ENCODE measurements at places on chromosomes 16 and 17. TPM values are rescaled to one million over a fixed set of nuclear protein-coding genes. Genes with fewer than 3 reads are reported as not detected.
A peak's percentile ranks its signal among the peaks of the same experiment; 100 is the strongest.

PGAP6 gene
- total RNA-seq, result 86.3 TPM

ATP2A3 gene
- 1.5 TPM for total RNA-seq

COL1A1 gene
- total RNA-seq, result 18,656 TPM

GSG1L gene
- total RNA-seq, result not detected

CPNE7 gene
- 7.5 TPM for total RNA-seq

TBC1D3H gene
- not detected for total RNA-seq

RNF222 gene
- not detected for total RNA-seq

AURKB gene
- 3.7 TPM for total RNA-seq

NACA2 gene
- total RNA-seq, result not detected

KRTAP2-3 gene
- 3.8 TPM for total RNA-seq

KCNJ12 gene
- 1.2 TPM for total RNA-seq

HEATR9 gene
- total RNA-seq, result not detected

MRM3 gene
- total RNA-seq, result 8.3 TPM

CCL8 gene
- not detected for total RNA-seq

KLHL10 gene
- total RNA-seq, result not detected

DNA sequence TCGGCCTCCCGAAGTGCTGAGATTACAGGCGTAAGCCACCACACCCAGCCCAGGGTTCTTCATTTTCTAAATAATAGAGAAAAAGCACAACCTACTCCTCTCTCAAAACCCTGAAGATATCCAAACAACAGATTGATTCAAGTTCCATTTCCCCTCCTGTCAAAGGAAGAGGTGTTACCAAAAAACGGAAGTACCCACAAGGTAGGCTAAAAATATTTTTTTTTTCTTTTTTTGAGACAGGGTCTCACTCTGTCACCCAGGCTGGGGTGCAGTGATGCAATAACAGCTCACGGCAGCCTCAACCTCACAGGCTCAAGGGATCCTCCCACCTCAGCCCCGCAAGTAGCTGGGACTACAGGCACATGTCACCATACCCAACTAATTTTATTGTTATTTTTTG, 18.9 kb downstream of the UTP6 start:
- H3K4me1 ChIP-seq, result peaks cover 15% of the 10 kb centered on the region
- peaks cover 55% of the 10 kb centered on the region for H3K36me3 ChIP-seq
- no peak for DNase-seq
- H3K27ac ChIP-seq, result no peak overlapping the region
- H3K27me3 ChIP-seq, result no peaks in the 10 kb centered on the region

DNA sequence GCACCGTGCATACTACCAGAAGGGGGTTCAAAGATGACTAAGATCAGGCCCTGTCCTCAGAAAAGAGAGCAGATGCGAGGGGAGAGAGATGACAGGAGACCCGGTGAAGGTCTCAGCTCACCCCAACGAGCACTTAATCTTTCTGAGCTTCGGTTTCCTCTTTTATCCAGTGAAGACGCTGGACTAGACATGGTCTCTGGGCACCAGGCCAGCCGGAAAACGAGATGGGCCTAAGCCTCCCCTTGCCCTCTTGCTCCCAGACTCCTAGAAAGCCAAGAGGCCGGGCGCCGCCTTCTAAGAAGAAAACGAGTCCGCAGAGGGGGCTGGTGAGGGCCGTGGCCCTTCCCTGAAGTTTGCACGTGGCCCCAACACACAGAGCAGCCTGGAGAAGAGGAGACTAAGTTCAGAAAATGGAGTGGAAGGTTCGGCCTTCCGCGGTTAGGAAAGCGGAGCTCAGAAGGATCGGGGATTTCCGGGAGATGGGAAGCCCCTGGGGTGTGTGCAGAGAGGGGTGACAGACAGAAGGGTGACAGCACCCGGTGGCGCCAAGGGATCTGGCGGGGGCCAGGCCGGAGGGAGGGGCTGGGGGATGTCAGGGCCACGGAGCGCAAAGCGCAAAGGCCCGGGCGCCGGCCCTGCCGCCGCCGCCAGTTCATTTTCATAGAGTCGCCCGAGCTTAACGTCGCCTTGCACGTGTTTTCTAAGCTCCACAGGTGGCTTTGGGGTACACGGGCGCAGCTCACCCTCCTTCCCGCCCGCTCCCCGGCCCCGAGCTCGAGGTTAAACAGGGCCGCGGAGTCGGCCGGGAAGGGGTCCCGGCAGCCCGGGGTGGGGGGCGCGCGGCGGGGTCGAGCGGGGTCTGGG, 42.1 kb upstream of the BHLHA9 start:
- H3K36me3 ChIP-seq, result no peaks in the 10 kb centered on the region
- H3K27me3 ChIP-seq, result peaks cover 45% of the 10 kb centered on the region
- no peak overlapping the region for H3K27ac ChIP-seq
- no peak overlapping the region for H3K4me3 ChIP-seq
- no peak for DNase-seq

- DNase-seq, result no peak
- peaks cover 11% of the 10 kb centered on the region for H3K4me1 ChIP-seq
- no peak overlapping the region for H3K4me3 ChIP-seq
- no peaks in the 10 kb centered on the region for H3K27me3 ChIP-seq
- H3K27ac ChIP-seq, result no peak overlapping the region
Observed at GRCh38 chr17:45332505-45332904, 15.7 kb upstream of the MAP3K14 start.

DNA sequence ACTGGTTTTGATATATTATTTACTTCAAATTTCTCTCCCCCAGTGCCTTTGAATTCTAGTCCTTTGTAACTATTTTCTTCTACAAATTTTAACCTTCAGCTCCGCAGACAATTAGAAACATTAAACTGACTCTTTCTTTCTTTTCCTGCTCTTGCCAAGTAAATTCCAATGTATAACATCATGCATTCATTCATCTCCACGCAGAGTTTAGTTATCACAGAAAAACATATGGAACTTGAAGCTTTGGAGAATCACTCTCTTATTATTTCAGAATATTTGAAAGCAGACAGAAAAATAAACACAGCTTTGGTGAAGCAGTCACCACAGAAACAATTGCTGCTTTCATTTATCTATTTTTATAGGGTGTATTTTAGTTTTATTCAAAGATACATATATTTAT, 778.7 kb upstream of the CDH8 start:
- H3K27me3 ChIP-seq, result no peaks in the 10 kb centered on the region
- no peaks in the 10 kb centered on the region for H3K4me1 ChIP-seq
- H3K36me3 ChIP-seq, result no peaks in the 10 kb centered on the region
- no peak overlapping the region for H3K4me3 ChIP-seq
- no peak overlapping the region for H3K27ac ChIP-seq

- H3K27me3 ChIP-seq, result no peaks in the 10 kb centered on the region
- no peak for DNase-seq
Observed at GRCh38 chr17:41394254-41394996, 3.0 kb downstream of the KRT31 start.

GRCh38 chr16:9500872-9501271, 409.4 kb downstream of the HAPSTR1 start:
- no peaks in the 10 kb centered on the region for H3K4me1 ChIP-seq
- no peaks in the 10 kb centered on the region for H3K36me3 ChIP-seq
- no peaks in the 10 kb centered on the region for H3K27me3 ChIP-seq
- H3K27ac ChIP-seq, result no peak overlapping the region

- peaks cover 17% of the 10 kb centered on the region for H3K36me3 ChIP-seq
- peak; percentile 14 for DNase-seq
- peaks cover 12% of the 10 kb centered on the region for H3K4me1 ChIP-seq
- H3K27ac ChIP-seq, result peak overlapping the region; percentile 90
- peak overlapping the region; percentile 79 for H3K4me3 ChIP-seq
- H3K27me3 ChIP-seq, result no peaks in the 10 kb centered on the region
Observed at GRCh38 chr16:29994600-29995323, 655 bp downstream of the HIRIP3 start.

- H3K36me3 ChIP-seq, result no peaks in the 10 kb centered on the region
- no peak for DNase-seq
- no peak overlapping the region for H3K4me3 ChIP-seq
Observed at GRCh38 chr16:12260647-12261262, 284.2 kb downstream of the SNX29 start.

GRCh38 chr17:40958086-40958953, 8.4 kb downstream of the KRT39 start:
- H3K27me3 ChIP-seq, result no peaks in the 10 kb centered on the region
- H3K36me3 ChIP-seq, result no peaks in the 10 kb centered on the region
- H3K27ac ChIP-seq, result peak overlapping the region; percentile 92

DNA sequence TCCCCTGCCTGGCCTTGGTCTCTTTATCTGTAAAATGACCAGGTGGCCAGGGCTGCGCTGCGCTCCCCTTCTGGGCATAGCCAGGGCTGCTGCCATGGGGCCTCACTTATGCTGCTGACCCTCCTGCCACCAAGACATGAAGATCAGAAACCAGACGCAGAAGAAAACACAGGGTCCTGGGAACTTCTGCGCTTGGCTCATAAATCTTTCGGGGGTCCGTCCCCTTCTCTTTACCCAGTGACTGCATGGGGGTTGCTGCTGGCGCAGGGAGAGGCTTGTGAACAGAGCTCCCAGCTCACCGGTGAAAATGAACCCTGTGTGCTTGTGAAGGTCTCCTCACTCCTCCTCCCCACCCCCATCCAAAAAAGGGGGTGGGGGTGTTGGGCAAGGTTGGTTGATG, 5.7 kb upstream of the FOXL1 start:
- peaks cover 50% of the 10 kb centered on the region for H3K4me1 ChIP-seq
- peaks cover 12% of the 10 kb centered on the region for H3K36me3 ChIP-seq
- peak overlapping the region; percentile 94 for H3K27ac ChIP-seq
- peak overlapping the region; percentile 97 for H3K4me3 ChIP-seq

GRCh38 chr17:81961087-81961511, at the start of gene NOTUM:
Gene NOTUM, minus strand, starts transcription at chr17:81961187. Its CDS starts 278 bp downstream, at chr17:81960909.
- no peak within 1 kb of the TSS for H3K27ac ChIP-seq
- H3K36me3 ChIP-seq, result no peaks in the 10 kb centered on the region
- H3K4me1 ChIP-seq, result no peaks in the 10 kb centered on the region
- H3K4me3 ChIP-seq, result no peak within 1 kb of the TSS

DNA sequence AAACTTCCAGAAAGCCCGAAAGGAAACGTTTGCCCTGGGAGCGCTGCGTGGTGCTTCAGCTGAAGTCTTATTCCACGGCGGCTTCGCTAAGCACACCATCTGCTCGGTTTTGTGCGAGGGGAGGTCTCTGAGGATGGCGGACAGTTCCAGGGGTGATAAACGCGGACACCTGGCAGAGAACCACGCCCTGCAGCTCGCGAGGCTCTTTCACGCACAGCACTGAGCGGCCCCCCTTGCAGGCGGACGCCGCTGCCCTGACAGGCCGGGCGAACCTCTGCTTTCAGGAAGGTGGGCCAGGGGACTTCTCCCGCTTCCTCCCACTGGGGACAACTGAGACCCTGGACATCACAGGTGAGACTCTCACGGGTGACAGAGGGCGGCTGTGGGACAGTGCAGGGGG, 3.7 kb downstream of the MVD start:
- H3K4me3 ChIP-seq, result no peak overlapping the region
- no peak for DNase-seq
- H3K4me1 ChIP-seq, result peaks cover 6% of the 10 kb centered on the region
- no peaks in the 10 kb centered on the region for H3K36me3 ChIP-seq
- no peak overlapping the region for H3K27ac ChIP-seq
- H3K27me3 ChIP-seq, result no peaks in the 10 kb centered on the region

DNA sequence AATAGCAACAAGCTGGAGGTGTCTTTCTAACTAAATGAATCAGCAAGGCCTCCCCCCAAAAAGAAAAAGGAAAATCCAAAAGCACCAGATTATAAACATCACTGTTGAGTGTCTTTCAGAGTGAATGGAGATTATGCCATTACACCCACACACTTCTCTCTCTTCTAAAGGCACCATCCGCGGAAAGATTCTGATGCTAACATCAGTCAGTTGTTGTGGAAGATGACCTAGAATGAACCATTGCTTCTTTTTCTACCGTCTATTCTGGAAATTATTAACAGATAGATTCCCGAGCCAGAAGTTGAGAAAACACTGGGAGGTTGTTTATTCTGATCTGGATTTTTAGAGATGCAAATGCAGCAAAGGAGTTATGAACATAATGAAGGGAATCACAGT, 60.9 kb upstream of the FAM20A start:
- H3K27me3 ChIP-seq, result no peaks in the 10 kb centered on the region
- H3K36me3 ChIP-seq, result no peaks in the 10 kb centered on the region
- H3K4me3 ChIP-seq, result no peak overlapping the region
- H3K4me1 ChIP-seq, result no peaks in the 10 kb centered on the region

DNA sequence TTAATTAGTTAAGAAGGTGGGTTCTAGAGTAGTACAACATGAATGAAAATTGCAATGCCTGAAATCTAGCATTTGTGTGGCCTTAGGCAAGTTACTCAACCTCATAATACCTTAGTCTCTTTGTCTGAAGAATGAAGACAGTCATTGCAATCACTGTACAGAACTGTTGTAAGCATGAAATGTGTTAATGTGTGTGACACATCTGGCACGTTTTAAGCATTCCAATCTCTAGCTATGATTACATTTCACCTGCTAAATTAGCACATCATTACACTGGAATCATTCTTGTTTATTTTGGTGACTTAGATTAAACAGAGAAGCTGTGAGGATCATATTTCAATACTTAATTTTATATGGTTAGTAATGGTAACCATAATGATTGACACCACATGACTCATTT, 629.7 kb upstream of the KIF2B start:
- H3K4me1 ChIP-seq, result no peaks in the 10 kb centered on the region
- H3K4me3 ChIP-seq, result no peak overlapping the region
- H3K27me3 ChIP-seq, result no peaks in the 10 kb centered on the region
- DNase-seq, result no peak

DNA sequence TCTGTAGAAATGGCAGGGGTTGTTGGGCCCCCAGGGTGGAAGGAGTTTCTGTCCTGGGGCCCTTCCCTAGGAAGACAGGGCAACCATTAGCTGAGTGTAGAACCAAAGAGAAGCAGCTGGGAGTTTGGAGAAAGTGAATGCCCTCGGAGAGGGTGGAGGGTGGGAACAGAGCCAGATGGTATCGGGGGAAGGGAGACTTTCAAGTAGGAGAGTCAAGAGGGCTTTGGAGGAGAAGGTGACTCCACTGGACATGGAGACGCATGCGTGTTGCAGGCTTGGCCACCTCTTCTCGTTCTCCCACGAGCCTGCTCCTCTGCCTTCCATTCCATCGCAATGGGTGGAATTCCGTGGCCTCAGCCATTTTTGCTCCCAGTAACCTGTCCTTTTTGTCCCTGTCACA, 19.4 kb downstream of the SLC47A1 start:
- peaks cover 18% of the 10 kb centered on the region for H3K27me3 ChIP-seq
- H3K4me1 ChIP-seq, result no peaks in the 10 kb centered on the region
- H3K4me3 ChIP-seq, result no peak overlapping the region
- no peak for DNase-seq
